Activated T-cell treated with anti-CD3 and anti-CD28 coated beads, Interleukin-2, amount 50 U/mL, for 48 hours (primary cell): ENCODE measurements at places on chromosomes 7 and 10.

- no peak for DNase-seq
Observed at GRCh38 chr7:21965291-21965690, 19.6 kb upstream of the CDCA7L start.

GRCh38 chr7:129617178-129617577 lies 5.7 kb downstream of the NRF1 start:
- DNase-seq = no peak

DNA sequence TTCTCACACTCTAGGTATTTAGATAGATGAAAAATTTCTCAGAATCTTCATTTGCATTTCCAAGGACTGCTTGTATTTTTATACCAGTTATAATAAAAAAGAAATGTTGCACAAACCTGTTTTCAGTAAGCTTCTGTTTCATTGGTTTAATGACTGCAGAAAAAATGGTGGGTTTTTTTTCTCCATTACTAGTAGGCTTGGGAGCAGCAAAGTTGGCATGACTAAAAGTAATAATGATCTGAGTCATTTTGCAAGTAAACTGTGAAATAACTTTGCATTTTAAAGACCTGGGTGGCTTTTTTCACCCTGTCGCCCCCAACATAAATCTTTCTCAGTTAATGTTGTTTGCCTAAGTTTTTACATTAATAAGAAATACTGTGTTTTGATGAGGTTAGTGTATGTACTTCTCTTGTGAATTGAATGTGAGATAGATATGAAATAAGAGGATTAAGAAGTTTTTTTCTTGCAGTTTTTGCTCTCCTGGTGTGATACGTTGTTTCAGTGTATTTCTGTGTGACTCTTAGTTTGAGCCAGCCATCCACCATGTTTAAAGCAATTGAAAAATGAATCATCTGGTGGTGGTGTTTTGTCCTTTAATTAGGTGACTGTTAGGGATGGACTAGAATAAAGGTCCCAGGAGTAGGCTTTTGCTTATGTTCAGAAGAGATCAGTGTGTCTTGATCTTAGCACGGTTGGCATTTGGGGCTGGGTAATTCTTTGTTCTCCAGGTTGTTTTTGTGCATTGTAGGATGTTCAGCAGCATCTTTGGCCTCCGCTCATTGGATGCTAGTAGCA lies 1.8 kb downstream of the GNAI1 start:
- no peak for DNase-seq

DNA sequence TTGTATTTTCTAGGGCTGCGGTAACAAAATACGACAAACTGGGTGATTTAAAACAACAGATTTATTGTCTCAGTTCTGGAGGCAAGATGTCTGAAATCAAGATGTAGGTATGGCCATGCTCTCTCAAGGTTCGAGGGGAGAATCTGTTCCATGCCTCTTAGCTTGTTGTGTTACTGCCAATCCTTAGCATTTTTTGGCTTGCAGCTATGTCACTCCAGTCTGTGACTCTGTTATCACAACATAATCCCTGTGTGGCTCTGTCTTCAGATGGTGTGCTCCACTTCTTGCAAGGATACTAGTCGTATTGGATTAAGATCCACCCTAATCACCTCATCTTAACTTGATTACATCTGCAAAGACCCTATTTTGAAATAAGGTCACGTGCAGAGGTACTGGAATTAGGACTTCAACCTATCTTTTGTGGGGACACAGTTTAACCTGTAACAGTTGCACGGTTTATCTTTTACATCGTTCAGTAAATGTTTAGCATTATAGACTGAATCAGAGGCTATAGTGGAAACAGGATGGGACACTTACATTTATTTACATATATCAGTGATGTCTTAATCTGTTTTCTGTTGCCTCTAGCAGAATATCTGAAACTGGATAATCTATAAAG lies 3.1 kb downstream of the C1GALT1 start:
- DNase-seq = no peak

GRCh38 chr10:71685554-71686232 lies 33.9 kb downstream of the C10orf105 start:
- DNase-seq = no peak

- DNase-seq = no peak
Observed at GRCh38 chr7:121049028-121049791, 60.7 kb downstream of the CPED1 start.

- no peak for DNase-seq
Observed at GRCh38 chr7:75889826-75890225, 11.0 kb downstream of the RHBDD2 start.

DNA sequence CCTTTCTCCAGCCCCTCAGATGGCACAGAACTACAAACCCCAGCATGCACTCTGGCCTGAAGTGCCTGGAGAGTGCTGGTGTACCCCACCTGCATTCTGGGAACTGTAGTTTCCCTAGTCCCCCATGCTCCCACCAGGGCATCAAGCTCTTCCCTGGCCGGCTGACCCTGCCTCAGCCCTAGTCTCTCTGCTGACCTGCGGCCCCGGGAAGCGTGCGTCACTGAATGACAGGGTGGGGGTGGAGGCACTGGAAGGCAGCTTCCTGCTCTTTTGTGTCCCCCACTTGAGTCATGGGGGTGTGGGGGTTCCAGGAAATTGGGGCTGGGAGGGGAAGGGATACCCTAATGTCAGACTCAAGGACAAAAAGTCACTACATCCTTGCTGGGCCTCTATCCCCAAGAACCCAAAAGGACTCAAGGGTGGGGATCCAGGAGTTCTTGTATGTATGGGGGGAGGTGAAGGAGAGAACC lies 2.1 kb downstream of the NOS3 start:
- DNase-seq = no peak

GRCh38 chr10:18651324-18652007 lies at the start of gene NSUN6:
TSS of gene NSUN6 (minus strand) at chr10:18651587. CDS start at chr10:18651203, 384 bp downstream.
- DNase-seq = peak; percentile 94

GRCh38 chr10:108014145-108014901 lies 849.8 kb upstream of the SORCS1 start:
- no peak for DNase-seq

DNA sequence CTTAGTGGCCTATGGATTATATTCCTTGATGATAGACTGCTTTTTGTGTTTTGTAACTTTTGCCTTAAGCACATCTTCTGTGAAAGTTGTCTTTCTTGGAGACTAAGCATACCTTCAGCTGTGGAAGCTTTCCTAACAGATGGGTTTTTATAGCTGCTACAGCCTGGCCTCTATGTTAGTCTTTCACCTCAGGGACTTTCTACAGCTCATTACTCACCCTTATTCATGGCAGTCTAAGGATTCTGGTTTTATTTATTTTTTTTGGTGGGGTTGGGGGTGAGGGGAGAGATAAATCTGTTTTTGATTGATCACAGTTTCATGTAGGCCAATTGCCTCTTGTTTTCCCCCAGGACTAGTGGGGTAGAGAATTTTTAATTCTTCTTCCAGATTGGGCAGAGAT lies 219.9 kb downstream of the DKK1 start:
- DNase-seq = no peak

DNA sequence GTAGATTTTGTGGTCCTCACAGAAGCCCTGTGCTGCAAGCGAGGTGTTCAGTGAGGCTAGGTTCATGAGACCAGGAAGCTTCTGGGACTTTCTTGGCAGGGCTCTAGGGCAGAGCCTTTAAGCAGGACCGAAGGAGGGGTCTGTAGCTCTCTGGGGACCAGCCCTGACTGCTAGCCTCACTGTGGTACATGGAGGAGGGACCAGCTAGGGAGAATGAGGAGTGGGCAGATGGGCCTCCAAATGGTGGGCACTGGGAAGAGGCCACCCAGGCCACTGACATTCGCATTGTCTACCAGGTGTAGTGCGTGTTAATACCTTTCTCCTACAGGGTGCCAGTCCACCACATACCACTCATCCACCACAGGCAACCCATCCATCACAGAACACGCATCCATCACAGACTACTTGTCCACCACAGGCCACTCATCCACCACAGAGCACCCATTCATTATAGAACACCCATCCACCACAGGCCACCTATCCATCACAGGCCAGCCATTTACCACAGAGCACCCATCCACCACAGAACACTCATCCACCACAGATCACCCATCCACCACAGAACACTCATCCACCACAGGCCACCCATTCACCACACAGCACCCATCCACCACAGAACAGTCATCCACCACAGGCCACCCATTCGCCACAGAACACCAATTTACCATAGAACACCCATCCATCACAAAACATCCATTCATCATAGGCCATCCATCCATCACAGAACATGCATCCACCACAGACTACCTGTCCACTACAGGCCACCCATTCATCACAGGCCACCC lies 31.6 kb upstream of the ZNF488 start:
- no peak for DNase-seq

GRCh38 chr10:110349831-110350230 lies 45.1 kb upstream of the SMNDC1 start:
- no peak for DNase-seq

GRCh38 chr7:79789584-79790345 lies 336.3 kb upstream of the MAGI2 start:
- no peak for DNase-seq

GRCh38 chr10:104099269-104099668 lies 13.6 kb upstream of the COL17A1 start:
- no peak for DNase-seq

DNA sequence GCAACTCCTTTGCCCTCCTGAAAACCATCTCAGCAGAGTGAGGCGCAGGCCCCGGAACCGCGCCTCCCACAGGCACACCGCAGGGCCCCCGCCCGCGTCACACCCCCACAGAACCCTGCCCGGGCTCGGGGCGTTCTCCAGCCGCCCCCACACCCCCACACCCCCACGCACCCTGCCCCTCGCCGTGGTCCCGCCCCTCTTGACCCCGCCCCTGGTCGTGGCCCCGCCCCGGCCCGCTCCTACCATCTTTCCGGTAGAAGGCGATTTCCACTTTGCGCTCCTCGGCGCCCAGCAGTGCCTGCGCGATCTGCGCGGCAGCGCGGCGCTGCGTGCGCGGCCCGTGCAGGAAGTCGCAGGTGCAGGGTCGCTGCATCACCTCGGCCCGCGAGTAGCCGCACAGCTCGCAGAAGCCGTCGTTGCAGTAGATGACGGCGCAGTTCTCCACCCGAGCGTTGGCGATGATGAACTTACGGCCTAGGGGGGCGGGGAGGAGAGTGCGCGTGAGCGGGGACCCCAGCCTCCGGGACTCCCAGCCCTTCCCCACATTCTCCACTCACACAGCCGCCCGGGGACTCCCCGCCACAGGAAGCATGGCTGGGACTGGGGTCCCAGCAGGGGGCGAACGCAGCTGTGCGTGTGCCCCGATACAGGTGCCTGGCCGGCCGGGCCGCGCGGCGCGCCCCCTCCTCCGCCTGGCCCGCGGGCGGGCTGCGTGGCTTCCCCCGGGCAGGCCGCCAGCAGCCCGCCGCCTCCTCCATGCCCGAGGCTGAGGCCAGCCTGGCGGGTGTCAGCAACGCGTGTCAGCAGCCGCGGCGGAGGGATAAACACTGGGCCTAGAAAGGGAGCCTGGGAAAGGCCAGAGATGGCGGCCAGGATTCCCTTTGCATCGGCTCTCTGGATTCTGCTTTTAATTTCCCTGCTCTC lies 3.4 kb downstream of the KCNH2 start:
- peak; percentile 83 for DNase-seq

- no peak for DNase-seq
Observed at GRCh38 chr7:105764506-105764905, 111.9 kb downstream of the ATXN7L1 start.

- peak; percentile 71 for DNase-seq
Observed at GRCh38 chr7:94509264-94509886, at the start of gene CASD1. TSS of gene CASD1 (plus strand) at chr7:94509809. CDS start at chr7:94510085, 276 bp downstream.

- DNase-seq = peak; percentile 67
Observed at GRCh38 chr10:110641256-110641655, 2.9 kb upstream of the RBM20 start.

DNA sequence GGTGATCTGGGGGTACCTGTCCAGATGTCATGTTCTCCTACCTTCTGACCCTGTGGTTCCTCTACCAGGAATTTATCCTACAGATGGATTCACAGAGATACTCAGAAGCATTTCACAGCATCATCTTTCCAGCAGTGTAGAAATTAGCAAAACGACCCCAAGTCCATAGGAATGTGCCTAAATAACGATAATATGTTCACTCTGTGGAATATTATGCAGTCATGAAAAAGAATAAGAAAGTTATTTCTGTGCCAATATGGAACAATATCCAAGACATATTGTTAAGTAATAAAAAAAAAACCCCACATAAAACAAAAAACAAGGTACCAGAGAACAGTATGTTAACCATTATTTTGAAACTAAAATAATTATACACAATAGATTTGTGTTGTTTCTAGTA lies 123.8 kb upstream of the SDK1 start:
- no peak for DNase-seq

DNA sequence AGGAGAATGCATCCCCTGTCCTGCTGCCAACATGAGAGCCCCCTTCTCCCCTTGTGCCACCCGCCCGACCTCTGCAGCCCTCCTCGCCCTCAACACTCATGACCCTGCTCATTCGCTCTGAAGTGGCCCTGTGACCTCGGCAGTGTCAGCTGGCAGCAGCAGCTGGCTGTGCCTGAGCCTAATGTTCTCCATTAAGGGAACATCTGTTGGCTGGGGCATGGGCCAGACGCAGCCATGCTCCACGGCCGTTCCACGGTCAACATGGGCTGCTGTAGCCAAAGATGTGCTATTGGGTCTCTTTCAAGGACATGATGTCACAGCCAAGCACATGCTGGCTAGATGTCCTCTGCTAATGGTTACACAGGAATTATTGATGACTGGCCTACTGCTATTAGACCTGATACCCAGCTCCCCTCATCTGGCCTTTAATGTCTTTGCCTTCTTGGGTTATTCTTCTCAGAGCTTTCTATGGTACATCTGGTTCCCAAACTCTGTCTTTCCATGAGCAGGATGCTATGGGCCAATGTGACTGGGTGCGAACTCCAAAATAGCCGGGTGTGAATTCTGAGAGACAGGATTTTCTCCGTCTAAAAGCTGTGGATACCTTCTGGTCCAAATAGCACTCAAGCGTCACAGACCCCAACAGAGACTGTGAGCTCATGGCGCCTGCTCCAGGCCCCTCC lies 22.4 kb downstream of the ADCYAP1R1 start:
- no peak for DNase-seq

DNA sequence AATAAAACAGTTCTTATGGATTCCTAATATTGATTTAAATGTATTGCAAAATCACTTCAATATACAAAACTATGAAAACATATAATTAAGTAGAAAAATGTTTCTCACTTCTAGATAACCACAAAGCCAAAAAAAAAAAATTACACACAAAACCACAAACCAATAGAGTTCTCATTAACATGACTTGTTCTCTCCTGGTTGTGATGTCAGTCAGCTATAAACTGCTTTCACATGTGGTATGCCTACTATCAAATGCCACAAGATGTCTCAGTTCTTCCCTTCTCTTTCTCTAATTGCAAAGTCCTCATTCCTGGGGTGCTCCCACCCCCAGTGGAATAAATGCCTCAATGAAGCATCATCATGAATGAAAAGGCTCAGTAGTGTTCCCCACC lies 16.6 kb downstream of the GNAI1 start:
- DNase-seq = peak; percentile 41
